ENCODE measurements at places on chromosomes 6 and 20. TPM values are rescaled to one million over a fixed set of nuclear protein-coding genes. Genes with fewer than 3 reads are reported as not detected.

Gene PTPRK
- 5.5 TPM for total RNA-seq

Gene FGD2
- not detected for total RNA-seq

Gene C6orf52
- 0.81 TPM for total RNA-seq

Gene SIRPG
- not detected for total RNA-seq

Gene EDN3
- not detected for total RNA-seq

Gene PDYN
- total RNA-seq, result not detected

Gene TRAPPC3L
- total RNA-seq, result not detected

Gene HAO1
- total RNA-seq, result not detected

Gene CFAP206
- total RNA-seq, result 0.26 TPM

Gene MYLK2
- total RNA-seq, result 0.10 TPM

Gene SLC22A1
- total RNA-seq, result not detected

Gene GABRR1
- total RNA-seq, result not detected

Gene PTCHD4
- 1.6 TPM for total RNA-seq

Gene CAGE1
- total RNA-seq, result not detected

Gene DUSP22
- 35.0 TPM for total RNA-seq

Gene GSTA2
- total RNA-seq, result not detected

Gene OR2H2
- total RNA-seq, result not detected

Gene CLIC5
- total RNA-seq, result not detected

Gene PSMB8
- 48.2 TPM for total RNA-seq

Gene RAET1L
- 0.20 TPM for total RNA-seq

Gene JARID2
- 3.2 TPM for total RNA-seq

Gene PRSS16
- total RNA-seq, result 4.1 TPM

Gene COL12A1
- total RNA-seq, result 0.20 TPM

Gene BTN1A1
- not detected for total RNA-seq

Data from NCI-H460 (cell line).